ENCODE measurements at places on chromosomes 3 and 15. TPM values are rescaled to one million over a fixed set of nuclear protein-coding genes. Genes with fewer than 3 reads are reported as not detected.

Gene FOXB1
- not detected for total RNA-seq

Gene UBE2Q2
- total RNA-seq: 23.6 TPM

Gene CTNNB1
- total RNA-seq: 272 TPM

Gene CHDH
- 19.7 TPM for total RNA-seq

Gene CLDN11
- 352 TPM for total RNA-seq

Gene SERINC4
- 0.32 TPM for total RNA-seq

Gene CHRNB4
- total RNA-seq: not detected

- DNase-seq: no peak
These were observed 42.5 kb downstream of the MEIS2 start for GRCh38 chr15:37057831-37058230.

- no peak for DNase-seq
These were observed 3.3 kb upstream of the CEP97 start for GRCh38 chr3:101720851-101721840.

GRCh38 chr15:31236184-31237042 lies 90.2 kb upstream of the KLF13 start:
- peak; percentile 91 for DNase-seq

- DNase-seq: no peak
These were observed 8.2 kb downstream of the RUBCN start for GRCh38 chr3:197728487-197728886.

DNA sequence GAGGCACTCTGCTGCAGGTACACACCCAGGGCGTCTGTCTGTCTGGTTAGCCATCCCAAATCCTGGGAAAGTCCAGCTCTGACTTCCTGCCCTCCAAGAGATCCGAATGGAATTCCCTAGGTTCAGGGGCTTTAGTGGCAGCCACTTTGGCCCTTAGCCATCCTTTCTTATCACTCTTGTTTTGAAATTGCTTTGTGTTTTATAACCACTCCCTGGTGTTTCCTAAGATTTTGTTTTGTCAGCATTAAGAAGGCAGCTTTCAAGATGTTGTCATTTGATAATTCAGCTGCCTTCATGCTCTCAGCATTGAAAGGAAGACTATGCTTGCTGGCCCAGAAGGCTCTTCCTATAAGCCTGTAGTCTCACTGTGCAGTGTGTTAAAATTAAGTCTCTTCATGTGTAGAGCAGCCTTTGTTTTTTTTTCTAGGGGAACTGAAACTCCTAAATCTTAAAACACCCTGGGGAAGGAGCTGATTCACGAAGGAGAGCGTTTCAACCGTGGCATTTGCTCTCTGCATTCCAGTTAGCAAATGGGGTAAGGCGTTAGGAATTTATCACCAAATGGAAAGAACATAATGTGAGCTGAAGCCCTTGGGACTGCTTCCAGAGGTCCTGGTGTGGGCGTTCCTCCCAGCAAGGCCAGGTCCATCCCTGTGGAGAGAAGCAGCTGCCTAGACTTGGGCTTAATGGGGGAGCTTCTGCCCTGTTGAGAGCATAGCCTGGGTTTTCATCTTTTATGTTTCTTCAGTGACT lies 14.2 kb upstream of the CLEC3B start:
- DNase-seq: no peak

DNA sequence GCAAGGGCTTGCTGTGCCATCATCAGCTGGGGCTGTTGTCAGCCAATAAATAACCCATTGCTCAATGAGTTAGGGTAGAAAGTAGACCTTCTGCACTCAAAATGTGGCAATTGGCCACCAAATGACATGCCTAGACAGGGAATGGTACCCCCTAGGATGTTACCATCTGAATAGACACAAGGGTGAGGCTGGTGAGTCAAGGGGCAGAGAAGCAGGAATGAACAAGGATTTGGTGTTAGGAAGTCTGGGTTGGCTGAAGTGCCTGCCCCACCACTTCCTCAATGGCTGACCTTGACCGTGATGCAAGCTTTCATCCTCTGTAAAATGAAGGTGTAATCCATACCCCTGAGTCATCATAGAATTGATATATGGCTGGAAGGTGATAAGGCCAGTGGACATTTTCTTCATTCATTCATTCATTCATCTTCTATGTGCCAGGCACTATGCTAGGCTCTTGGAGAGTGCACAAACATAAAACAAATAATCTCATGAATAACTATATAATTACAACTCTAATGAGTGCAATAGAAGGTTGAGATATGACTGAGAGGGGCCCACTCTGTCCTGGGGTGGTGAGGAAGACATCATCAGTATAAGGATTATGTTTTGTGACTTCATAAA lies 4.4 kb upstream of the CA12 start:
- no peak for DNase-seq

DNA sequence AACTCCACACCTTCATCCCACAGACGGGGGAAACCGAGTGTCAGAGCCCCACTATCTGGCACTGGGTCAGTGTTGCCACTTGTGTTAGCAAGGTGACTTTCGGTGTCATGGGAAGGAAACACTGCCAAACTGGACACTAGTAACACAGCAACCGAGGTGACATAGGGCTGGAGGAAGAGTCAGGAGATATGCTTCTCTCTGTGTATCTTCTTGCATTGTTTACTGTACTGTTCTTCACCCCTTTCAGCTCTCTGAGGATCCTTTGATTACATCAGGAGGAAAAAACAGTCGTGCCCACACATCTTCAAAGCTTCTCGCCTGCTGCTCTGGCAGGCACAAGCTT lies 109.4 kb upstream of the RAD18 start:
- no peak for DNase-seq

- DNase-seq: no peak
These were observed 982.8 kb downstream of the ROBO1 start for GRCh38 chr3:78785004-78785403.

- no peak for DNase-seq
These were observed 6.9 kb downstream of the NEK11 start for GRCh38 chr3:131033480-131034080.

GRCh38 chr3:63047068-63047467 lies 171.9 kb upstream of the CADPS start:
- no peak for DNase-seq

GRCh38 chr3:152205097-152205593 lies 63.6 kb upstream of the MBNL1 start:
- no peak for DNase-seq

DNA sequence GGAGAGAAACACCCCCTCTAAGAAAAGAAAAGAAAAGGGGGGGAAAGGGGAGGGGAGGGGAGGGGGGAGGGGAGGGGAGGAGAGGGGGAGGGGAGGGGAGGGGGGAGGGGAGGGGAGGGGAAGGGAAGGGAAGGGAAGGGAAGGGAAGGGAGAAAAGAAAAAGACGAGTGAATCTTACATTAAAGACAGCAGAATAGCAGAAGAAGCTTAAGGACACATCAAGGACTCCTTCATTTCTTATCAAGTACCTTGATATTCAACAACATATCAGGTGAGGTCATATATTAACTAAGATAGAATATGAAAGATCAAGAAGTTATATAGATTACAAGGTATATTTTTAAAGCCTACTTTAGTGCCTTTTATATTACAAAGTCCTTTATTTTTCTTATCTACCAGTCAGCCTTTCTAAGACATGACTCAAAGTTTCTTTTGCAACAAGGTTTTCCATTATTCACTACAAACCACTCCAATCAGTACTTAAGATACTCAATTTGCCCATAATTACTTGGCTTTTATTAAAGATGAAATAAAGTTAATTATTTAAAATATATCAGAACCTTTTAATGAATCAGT lies 17.7 kb upstream of the AADAC start:
- DNase-seq: no peak

- DNase-seq: no peak
These were observed 388.2 kb downstream of the CACNA2D3 start for GRCh38 chr3:54510506-54510905.

DNA sequence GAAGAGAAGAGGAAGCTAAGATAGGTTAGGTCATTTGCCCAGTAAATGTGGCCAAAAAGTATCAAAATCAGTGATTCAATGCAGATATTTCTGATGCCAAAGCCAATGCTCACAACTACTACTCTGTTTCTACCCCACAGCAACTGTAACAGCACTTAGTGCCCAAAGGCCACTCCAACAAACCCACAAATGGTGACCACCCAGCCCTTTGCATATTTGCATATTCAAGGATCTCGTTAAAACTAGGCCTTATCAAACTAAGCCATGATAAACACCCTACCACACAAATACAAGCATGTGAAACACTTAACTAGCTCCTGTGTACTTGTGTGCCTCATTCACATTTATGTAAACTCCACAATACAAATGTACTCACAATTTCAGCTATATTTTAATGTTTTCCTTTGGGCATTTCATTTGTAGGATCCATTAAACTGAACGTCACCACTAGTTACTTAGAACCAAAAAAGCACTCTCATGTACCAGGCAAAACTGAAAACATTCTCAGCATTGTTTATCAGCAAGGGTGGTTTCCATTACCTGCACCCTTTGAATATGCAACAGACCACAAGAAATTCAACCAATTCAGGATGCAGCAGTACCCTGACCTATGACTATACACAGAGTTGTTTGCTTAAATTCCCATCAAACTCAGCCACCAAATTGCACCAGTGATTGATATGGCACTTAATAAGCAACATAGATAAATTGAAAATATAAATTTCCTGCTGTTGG lies 111.2 kb upstream of the STT3B start:
- DNase-seq: no peak

DNA sequence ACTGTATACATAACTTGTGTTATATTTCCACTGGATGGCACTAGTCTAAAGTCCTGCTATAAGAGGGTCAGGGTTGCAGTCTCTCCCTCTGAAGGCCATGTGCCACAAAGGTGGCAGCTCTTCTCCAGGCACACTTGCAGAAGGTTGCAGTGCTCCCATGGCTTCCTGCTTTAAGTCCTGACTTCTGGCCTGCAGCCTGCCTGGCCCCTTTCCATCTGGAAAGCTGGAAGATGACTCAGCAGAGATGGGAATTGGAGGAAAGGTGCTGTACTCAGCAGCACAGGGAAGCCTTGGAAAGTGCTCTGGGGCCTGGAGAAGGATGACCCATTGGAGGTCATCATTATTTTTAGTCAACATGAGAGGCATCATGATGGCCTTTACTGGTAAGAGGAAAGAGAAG lies 40.9 kb upstream of the MRPL3 start:
- DNase-seq: no peak

GRCh38 chr15:38130205-38130567 lies 122.5 kb upstream of the SPRED1 start:
- no peak for DNase-seq

DNA sequence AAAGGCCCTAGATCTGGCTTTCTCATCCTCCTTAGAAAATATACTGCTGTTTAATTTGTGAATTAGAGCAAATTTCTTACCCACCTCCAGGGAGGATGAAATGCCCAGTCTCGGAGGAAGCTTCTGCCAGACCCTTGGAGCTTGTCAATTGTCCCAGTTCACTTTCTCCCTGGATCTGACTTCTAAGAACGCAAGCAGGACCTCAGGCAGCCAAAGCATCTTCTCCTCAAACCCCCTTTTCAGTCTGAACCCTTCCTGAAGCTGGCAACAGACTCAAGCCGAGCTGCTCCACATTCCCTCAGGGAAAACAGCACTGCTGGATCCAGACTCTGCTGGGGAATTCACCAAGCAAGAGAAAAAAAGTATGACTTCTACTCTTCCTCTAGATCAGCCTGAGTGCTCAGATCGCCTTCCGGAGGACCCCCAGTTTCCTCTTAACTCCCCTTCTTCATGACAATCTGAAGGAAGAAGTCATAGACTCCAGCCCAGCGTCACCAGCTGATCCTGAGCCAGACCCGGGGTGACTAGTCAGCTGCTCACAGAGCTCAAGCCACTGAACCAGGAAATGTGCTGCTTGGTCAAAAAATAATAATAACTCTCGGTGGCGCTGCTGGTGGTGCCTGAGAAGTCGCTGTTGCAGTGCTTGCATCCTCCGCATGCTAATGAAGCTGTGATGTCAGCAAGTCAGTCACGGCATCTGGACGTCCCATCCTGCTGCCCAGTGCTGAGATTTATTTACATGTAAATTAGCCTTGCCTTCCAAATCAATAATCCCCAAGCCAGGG lies at the start of gene PRICKLE2:
PRICKLE2 (minus strand) TSS at position 641 of the 785 bp plus-strand sequence. CDS start 26,539 bp downstream, outside the sequence.
- DNase-seq: peak; percentile 88

DNA sequence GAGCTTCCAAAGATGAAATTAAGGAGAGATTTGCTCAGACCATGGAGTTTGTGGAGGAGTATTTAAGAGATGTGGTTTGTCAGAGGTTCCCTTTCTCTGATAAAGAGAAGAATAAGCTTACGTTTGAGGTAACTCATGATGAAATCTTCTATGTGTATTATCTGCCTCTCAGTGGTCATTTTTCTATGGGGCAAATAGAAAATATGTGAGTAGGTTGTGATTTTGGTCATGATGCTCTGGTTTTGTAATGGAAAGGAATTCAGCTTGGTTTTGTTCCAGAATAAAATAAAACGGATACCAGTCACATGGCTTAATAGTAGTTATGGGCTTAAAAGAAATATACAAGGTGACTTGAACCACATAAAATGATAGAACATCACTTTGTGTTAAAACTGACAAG lies 181.1 kb downstream of the ITPR1 start:
- no peak for DNase-seq

- DNase-seq: no peak
These were observed 40.2 kb downstream of the DOCK3 start for GRCh38 chr3:50714946-50715345.

DNA sequence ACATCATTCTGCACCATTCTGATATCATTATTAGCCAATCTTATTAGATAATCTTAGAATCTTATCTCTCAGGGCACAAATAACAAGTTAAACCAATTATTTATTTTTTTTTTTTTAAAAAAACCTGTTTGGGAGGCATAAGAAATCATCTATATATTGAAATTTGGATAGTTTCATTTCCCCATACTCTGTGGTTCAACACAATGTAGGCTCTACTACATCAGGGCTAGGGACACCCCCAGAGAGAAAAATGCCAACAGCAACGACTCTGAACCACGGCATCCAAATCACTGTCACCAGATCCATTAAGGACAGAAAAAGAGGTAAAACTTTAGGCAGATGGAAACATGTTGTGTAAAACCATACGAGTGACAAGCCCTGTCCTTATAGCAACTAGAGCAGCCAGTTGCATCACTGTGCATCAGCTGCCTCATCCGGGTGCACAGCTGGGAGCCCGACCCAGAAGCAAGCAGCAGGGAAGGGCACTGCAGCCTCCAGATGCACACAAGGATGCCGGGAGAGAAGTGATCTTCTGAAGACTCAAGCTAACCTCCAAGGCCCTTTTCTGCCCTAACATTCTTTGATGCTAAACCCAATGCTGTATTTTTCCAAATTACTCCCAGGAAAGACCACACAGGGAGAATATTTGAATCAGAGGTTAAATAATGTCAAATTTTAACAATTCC lies 381.1 kb downstream of the CTNNB1 start:
- DNase-seq: no peak

GRCh38 chr3:45604999-45605398 lies 10.4 kb downstream of the LIMD1 start:
- no peak for DNase-seq

GRCh38 chr15:96893159-96893906 lies 562.8 kb downstream of the NR2F2 start:
- DNase-seq: no peak
